ENCODE measurements at places on chromosomes 2 and 18.
A peak's percentile ranks its signal among the peaks of the same experiment; 100 is the strongest.

- no peak for DNase-seq
These were observed 217.0 kb downstream of the OSR1 start for GRCh38 chr2:19141234-19142004.

GRCh38 chr18:58671632-58672564, 633 bp downstream of the MALT1 start:
- no peak for DNase-seq

DNA sequence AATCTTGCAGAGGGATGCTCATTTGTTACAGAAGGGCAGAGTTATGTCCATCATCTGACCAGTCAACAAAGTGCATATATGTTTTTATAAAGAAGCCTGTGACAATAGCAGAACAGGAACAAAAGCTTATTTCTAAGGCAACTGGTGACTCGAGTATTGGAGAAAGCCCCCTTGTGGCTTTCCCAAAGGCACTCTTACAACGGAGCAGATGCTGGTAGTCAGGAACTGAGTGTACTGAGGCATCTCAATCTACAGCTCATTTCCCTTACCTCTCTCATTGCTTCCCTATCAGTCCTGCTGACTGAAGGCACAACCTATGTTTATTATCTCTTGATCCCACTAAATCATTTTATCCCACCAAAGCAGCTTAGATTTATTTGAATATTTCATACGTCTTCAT, 557.1 kb upstream of the CHAC2 start:
- no peak for DNase-seq

- DNase-seq = no peak
These were observed 24.5 kb upstream of the STAM2 start for GRCh38 chr2:152200101-152200500.

GRCh38 chr2:111032721-111033429, 87.8 kb upstream of the BCL2L11 start:
- DNase-seq = no peak

GRCh38 chr2:17538022-17538843, 2.3 kb upstream of the VSNL1 start:
- DNase-seq = no peak

DNA sequence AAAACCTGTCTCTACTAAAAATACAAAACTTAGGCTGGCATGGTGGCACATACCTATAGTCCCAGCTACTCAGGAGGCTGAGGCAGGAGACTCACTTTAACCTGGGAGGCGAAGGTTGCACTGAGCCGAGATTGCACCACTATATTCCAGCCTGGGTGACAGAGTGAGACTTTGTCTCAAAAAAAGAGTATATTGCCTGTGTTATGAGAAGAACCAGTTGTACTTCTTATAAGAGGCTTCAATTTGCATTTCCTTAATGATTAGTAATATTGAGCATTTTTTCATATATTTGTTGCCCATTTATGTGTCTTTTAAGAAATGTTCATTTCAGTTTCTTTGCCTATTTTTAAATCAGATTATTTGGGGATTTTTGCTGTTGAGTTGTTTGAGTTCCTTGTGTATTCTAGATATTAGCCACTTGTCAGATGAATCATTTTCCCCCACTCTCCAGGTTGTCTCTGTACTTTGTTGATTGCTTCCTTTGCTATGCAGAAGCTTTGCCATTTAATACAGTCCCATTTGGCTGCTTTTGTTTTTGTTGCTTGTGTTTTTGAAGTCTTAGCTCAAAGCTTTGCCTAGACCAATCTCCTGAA, 75.8 kb upstream of the LRPPRC start:
- DNase-seq = no peak

- DNase-seq = no peak
These were observed 793.8 kb upstream of the FSHR start for GRCh38 chr2:49948091-49948490.

DNA sequence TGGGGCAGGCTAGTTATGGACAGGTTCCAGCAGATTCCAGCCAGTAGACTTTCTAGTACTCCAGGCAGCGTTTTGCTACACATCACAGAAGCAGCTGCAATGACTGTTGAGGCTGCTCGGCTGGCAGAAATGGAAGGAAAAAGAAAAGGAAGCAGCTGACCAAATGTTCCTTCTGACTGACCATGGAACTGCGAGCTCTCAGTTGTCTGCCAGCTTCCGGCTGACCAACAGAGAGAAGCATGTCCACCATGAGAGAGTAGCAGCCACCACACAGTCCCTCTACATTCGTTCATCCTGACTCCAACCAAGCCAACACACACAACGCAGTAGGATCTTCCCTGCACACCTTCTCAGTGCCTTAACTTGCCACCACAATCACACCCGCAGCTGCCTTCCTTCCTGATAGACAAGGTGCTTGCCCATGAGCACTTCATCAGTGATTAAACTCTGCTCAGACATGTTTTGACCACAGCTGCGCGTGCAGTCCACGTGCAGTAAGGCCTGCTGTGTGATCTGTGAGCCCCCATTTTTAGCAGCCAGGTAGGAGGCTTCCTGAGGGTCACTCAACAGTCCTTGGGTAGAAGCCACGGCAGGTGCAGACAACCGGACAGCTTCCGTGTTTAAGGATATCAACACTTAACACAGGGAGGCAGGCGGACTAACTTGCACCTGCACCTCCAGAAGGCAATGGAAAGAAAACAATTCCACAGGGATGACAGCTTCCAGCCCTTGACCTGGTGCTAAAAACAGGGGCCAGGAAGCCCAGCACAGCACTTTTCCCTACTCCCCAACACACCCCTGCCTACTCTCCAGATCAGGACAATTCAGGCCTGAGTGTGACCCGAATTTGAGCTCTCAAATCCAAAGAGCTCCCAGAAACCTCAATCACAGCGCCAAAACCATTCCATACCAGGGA, 996 bp downstream of the TGFBRAP1 start:
- peak; percentile 18 for DNase-seq

DNA sequence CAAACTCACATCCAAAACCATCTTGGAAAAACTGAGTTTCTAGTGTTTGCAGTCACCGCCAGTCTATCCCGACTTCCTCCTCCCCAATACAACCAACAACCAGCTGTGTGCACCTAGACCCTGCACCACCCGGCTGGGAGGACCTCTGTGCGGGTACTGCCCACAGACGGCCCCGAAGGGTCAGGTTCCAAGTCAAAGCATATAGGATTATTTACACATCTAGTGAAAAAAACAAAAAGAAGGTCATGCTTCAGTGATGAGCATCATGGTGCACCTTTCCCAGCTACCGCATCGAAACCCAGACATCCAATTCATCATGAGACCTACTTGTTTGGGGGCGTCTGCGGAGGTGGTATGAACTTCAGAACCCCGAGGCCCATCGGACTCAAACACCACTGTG, 124.8 kb downstream of the ZNF516 start:
- no peak for DNase-seq

All from memory B cell (primary cell).